ENCODE measurements at places on chromosomes 2 and 18. TPM values are rescaled to one million over a fixed set of nuclear protein-coding genes. Genes with fewer than 3 reads are reported as not detected.

GRCh38 chr2:224363281-224363680 is 38.6 kb downstream of the FAM124B start:
- DNase-seq = no peak

GRCh38 chr2:143162997-143163396 is 33.8 kb downstream of the ARHGAP15 start:
- no peak for DNase-seq

DNA sequence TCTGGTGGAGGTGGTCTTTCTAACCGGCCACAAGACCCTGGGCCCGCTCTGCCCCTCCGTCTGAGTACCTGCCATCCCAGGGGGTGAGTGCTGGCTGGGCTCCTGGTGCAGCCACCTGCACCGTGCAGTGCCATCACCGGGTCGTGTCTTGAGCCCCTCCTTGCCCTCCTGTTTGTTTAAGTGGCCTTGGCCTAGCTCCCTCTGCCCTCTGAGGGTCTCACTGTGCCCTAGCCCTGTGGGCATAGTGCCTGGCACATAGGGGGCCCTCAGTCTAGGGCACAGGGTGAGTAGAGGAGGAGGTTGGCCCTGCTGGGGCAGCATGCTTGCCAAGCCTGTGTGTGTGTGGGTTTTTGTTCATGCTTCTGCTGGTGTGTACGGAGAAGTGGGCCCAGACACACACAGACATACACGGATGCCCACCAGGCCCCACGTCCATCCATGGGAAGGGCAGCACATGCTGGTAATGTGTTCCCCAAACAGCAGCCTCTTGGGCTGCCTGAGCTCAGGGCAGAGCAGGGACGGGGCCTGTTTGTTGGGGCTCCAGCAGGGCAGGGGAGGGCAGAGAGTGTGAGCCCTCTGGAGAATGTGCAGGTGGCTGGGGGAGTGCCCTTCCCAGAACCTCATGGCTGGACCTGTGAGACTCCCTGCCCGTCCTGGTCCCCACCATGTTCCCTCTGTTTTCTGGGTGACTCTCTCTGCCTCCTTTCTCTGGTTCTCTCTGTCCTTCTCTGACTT is 94.6 kb downstream of the GLI2 start:
- no peak for DNase-seq

GRCh38 chr2:207256476-207257207 is 90.9 kb upstream of the KLF7 start:
- DNase-seq = no peak

DNA sequence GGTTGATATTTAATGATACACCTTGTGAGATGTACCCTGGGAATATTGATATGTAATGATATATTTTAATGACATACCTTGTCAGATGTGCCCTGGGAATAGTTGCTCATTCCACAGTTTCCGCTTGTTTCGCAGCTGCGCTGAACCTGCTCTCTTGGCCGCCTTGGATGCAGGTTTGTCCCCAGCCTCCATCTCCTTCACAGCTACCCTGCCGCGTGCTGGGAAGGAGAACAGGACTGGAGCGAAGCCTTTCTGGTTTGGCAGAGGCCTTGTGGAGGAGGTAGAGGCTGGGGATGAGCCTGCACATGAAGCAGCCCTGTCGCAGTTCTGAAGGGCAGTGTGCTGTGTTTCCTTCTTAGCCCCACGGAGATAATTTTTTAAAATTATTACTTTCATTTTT is 14.6 kb downstream of the ATG4B start:
- DNase-seq = no peak

The SCYGR4 gene
- not detected for total RNA-seq

- no peak for DNase-seq
These were observed 695.3 kb upstream of the ZNF804A start for GRCh38 chr2:183903026-183903425.

GRCh38 chr2:5370158-5370557 is 322.0 kb upstream of the SOX11 start:
- no peak for DNase-seq

The ASXL3 gene
- 2.7 TPM for total RNA-seq

DNA sequence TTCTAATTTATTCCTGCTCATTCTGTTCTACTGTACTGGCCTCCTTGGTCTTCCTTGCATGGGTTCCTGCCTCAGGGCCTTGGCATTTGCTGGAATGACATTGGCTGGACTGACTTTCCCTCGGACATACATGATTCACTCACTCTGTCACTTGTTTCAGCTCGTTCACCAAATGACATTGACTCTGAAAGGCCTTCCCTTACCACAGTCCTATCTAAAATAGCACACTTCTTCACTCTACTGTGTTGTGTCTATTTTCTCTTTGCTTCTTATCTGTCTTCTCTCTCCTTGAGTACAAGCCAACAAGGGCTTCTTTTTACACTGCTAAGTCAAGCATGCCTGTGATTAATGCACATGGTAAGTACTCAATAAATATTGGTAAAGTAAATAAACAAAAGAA is 65.6 kb downstream of the SCG2 start:
- no peak for DNase-seq

- DNase-seq = no peak
These were observed 70.8 kb upstream of the NOSTRIN start for GRCh38 chr2:168731616-168732015.

DNA sequence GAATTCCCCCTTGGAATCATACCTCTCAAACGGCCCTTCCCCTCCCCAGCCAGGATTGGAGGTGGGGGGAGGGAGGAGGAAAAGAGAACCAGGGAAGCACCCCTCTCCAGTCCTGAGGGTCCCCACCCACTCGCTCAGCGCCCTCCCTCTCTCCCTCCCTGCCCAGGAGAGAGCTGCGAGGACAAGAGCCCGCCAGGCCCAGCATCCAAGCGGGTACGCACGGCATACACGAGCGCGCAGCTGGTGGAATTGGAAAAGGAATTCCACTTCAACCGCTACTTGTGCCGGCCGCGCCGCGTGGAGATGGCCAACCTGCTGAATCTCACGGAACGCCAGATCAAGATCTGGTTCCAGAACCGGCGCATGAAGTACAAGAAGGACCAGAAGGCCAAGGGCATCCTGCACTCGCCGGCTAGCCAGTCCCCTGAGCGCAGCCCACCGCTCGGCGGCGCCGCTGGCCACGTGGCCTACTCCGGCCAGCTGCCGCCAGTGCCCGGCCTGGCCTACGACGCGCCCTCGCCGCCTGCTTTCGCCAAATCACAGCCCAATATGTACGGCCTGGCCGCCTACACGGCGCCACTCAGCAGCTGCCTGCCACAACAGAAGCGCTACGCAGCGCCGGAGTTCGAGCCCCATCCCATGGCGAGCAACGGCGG is 14.4 kb downstream of the HOXD3 start:
- peak; percentile 67 for DNase-seq

GRCh38 chr2:79619442-79619841 is 106.6 kb downstream of the CTNNA2 start:
- no peak for DNase-seq

DNA sequence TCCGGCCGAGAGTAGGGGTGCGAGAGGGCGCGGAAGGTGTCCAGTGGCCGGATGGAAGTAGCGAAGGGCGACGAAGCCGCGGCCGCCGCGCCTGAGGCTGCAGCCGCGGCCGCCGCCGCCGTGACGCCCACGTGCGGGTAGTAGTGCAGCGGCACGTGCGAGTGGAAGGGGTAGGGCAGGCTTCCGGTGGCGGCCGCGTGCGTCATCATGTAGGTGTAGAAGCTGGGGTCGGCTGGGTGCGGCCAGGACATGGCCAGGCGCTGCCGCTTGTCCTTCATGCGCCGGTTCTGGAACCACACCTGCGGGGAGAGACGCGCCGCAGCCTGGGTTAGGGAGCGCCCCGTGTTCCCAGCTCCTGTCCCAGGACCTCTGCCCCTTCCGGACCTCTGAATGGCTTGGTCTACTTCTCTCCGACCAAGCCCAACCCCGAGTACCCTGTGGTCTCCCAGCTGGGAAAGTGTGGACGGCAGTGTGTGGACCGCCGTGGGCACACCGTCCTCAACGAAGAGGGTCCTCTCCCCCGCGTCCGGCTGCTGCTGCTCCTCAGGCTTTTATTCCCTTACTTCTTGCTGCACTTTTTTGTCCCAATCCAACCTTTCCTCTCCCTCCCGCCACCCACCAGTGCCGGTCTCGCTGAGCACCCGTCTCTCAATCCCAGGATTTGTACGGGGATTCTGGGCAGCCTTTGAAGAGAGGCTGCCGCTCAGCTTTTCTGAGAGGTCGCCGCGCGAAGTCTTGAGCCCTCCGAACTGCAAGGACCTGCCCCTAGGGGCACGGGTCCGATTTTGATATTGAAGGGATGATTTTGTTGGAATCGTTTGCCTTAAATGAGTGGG is 3.0 kb downstream of the EVX2 start:
- DNase-seq = no peak

DNA sequence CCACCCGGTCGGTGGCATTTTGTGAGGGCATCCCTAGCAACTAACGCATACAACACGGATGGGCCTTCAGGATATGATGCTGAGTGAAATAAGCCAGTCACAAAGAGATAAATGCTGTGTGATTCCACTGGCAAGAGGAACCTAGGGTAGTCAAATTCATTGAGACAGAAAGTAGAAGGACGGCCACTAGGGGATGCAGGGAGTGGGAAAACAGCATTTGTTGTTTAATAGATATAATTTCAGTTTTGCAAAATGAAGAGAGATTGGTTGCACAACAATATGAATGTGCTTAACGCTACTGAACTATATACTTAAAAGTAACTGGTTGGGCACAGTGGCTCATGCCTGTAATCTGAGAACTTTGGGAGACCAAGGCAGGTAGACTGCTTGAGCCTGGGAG is 112.9 kb downstream of the AFF3 start:
- no peak for DNase-seq

The SH3RF3 gene
- total RNA-seq = 0.28 TPM

- DNase-seq = no peak
These were observed 317.5 kb upstream of the TRIB2 start for GRCh38 chr2:12399240-12399639.

GRCh38 chr2:80298954-80299353 is 5.6 kb downstream of the LRRTM1 start:
- DNase-seq = peak; percentile 35

GRCh38 chr18:23137788-23138216 is 2.5 kb downstream of the CABLES1 start:
- DNase-seq = no peak

The ALKAL2 gene
- not detected for total RNA-seq

All from neural progenitor cell (in vitro differentiated cells).